Hair follicular keratinocyte (primary cell): ENCODE measurements at places on chromosomes 2 and 18. TPM values are rescaled to one million over a fixed set of nuclear protein-coding genes. Genes with fewer than 3 reads are reported as not detected.

Gene KYNU
- total RNA-seq = 1.7 and 2.5 TPM in 2 replicates

Gene ZNF2
- 3.2 and 3.6 TPM in 2 replicates for total RNA-seq

Gene PXDN
- 65.5 and 133 TPM in 2 replicates for total RNA-seq

Gene NPAS2
- 12.9 and 40.1 TPM in 2 replicates for total RNA-seq

Gene C1QL2
- total RNA-seq = not detected in 2 replicates

Gene ITGB6
- total RNA-seq = 58.8 and 59.2 TPM in 2 replicates

Gene EML6
- 0.04 TPM in 1 of 2 replicates, not detected in the other for total RNA-seq

Gene KATNAL2
- total RNA-seq = 0.76 and 1.2 TPM in 2 replicates

Gene CHST9
- 0.16 TPM in 1 of 2 replicates, not detected in the other for total RNA-seq

Gene PRSS56
- not detected in 2 replicates for total RNA-seq

Gene AMER3
- total RNA-seq = not detected in 2 replicates

Gene NAT8
- total RNA-seq = not detected in 2 replicates

Gene LMAN2L
- 12.6 and 16.2 TPM in 2 replicates for total RNA-seq

Gene DYTN
- not detected in 2 replicates for total RNA-seq

Gene CPLX4
- not detected in 2 replicates for total RNA-seq

Gene EPB41L3
- total RNA-seq = 0.15 TPM in 1 of 2 replicates, not detected in the other

Gene PTPRN
- total RNA-seq = 0.08 TPM in 1 of 2 replicates, not detected in the other

Gene NGEF
- total RNA-seq = 0.04 and 0.16 TPM in 2 replicates
